ENCODE measurements at places on chromosomes 2 and 18.

GRCh38 chr2:124046332-124046731 lies 21.2 kb downstream of the CNTNAP5 start:
- no peak for DNase-seq

DNA sequence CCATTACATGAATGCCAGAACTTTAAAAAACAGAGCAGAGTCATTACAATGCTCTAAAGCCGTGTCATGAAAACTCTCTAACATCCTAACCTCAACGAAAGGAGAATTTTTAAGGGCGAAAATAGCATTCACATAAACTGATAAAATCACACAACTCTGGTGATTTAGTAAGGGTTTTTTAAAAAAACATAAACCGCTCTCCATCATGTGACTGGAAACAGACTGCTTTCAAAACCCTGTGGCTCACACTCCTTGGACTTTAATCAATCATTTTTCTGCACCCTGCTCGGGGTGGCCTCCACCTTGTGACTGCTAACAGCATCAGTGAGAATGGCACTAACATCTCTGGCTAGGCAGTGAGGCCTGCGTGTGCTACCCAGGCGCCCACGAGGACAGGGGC lies 12.1 kb downstream of the DOCK10 start:
- DNase-seq = no peak

- DNase-seq = no peak
Observed at GRCh38 chr18:27595113-27595838, 410.2 kb upstream of the CHST9 start.

- DNase-seq = no peak
Observed at GRCh38 chr2:219569041-219569440, 2.3 kb downstream of the OBSL1 start.

- DNase-seq = no peak
Observed at GRCh38 chr2:235898766-235899165, 269.4 kb downstream of the GBX2 start.

GRCh38 chr18:76368976-76369375 lies 126.1 kb downstream of the ZNF516 start:
- DNase-seq = no peak

DNA sequence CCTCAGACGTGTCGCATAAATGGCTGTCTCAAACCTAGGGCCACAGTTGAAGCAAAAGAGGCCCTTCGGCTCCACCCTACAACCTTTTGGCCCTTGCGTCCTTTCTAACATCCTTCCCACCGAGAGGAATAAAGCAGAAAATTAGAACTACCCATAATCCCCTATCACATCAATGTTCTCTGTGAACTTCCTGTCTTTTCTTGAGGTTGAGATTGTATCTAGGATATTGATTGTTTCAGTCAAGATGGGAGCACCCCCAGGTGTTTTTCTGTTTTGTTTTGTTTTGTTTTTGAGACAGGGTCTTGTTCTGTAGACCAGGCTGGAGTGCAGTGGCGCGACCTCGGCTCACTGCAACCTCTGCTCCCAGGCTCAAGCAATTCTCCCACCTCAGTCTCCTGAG lies 23.6 kb downstream of the INPP5D start:
- no peak for DNase-seq

- DNase-seq = no peak
Observed at GRCh38 chr2:70979626-70980025, 1.2 kb downstream of the ANKRD53 start.

- DNase-seq = no peak
Observed at GRCh38 chr2:224042191-224042696, 3.2 kb upstream of the SERPINE2 start.

- peak; percentile 89 for DNase-seq
Observed at GRCh38 chr2:170815746-170816503, 762 bp upstream of the GAD1 start.

DNA sequence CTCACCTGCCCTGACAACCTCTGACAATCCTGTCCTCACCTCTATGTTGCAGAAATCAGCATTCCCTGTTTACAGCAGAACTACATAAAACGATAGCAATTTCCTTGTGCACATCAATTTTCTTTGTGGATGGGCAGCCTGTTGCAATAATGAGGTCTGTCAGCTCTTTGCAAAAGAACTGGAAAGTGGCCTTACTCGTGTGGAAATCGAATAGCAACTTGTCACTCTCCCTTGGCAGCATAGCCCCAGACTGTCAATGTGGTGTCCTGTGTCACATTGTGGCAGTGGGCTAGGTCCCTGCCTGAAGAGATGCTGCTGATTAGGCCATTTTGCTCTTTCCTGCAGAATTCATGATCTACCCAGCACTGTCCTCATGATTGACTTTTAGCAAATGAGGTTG lies 531.9 kb downstream of the CCDC85A start:
- no peak for DNase-seq

DNA sequence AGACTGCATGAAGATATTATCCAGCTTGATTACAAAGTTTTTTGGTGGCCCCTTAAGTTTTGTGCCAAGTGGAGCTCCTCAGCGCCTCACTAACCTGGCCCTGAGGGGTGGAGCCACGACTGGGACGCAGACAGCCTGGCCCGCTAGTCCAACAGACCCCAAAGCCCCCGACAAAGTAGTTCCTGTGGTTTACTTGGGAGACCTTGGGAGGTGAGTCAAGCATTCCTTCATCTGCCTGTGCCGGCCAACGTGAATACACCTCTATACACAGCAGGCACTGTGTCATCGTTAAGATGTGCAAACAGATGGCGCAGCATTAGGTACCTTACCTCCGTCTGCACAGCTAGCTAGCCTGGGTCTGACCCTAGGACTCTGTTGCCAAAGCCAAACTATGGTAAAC lies 55.0 kb upstream of the LAMA1 start:
- DNase-seq = no peak

DNA sequence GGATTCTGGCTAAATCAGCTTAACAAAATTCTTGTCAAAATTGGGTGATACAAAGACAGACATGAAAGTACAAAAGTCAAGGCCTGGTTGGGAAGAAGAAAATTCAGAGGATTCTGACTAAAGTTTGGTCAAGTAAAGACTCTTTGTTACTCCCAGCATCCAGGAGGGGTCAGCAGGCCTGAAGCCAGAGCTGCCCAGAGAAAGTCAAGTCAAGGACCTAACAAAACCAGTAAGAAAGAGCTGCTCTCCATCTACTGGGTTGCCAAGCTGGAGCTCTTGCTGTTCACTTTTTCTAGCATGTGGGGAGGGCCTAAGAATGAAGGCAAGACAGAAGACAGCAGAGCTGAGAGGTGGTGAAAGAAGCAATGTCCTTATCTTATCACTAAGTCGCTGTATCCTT lies 143.3 kb downstream of the C1D start:
- no peak for DNase-seq

GRCh38 chr2:174967691-174968260 lies 37.4 kb downstream of the CHN1 start:
- DNase-seq = no peak

- DNase-seq = no peak
Observed at GRCh38 chr18:32961538-32961937, 188.7 kb upstream of the KLHL14 start.

GRCh38 chr18:71327850-71328249 lies 1039.0 kb downstream of the SOCS6 start:
- DNase-seq = no peak

DNA sequence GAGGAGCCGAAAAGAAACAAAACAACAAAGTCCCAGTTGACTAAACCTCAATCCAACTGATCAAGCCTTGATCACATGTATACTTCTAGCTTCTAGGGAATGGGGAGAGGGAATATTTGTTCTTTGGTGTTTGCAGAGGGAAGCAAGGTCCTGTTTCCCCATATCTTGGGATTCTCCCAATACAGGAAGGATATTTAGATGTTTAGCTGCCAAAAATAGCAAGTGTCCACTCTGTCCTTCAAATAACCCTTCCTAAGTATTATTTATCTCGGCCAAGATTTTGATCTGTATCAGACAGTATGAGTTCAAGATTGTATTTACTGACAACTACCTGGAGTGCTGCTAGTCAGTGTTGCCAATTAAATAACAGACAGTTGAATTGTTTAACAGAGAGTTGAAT lies 55.5 kb downstream of the TBR1 start:
- no peak for DNase-seq

DNA sequence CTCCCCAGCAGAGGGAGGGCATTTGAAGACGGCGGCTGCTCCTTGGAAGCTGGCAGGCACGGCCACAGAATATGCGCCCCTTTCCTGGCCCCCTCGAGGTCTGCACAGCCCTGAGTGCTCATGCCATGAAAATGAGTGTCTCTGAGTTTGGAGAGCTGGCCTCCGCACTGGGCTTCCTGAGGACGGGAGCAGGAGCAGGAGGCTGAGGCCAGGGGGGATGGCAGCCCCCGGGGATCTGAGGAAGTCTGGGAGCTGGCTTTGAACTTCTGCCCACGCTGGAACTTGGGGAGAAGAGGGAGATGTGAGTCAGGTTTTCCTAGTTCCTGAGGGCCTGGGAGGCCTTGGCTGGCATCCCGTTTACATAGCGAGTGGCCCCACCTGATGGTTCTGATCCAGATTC lies 47.0 kb downstream of the RRM2 start:
- peak; percentile 44 for DNase-seq

GRCh38 chr18:58584200-58585127 lies 44.4 kb downstream of the ALPK2 start:
- DNase-seq = no peak

DNA sequence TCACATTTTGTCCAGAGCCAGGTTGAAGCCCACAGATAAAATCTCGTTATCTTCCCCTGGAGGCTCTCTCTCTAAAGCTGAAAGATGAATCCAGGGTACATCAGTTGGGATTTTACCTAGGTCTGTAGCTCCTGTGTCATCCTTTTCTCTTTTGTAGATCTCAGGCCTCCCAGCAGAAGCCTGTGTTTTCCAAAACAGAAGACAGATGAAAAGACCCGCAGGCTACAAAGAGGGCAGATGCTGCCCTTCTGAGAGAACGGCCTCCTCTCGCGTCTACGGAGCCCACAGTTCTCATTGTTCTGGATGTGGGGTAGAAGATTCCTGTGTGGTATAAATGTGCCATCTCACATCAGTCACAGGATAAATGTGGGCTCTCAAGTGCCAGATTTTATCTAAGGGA lies 139.5 kb downstream of the SUCLG1 start:
- peak; percentile 12 for DNase-seq

DNA sequence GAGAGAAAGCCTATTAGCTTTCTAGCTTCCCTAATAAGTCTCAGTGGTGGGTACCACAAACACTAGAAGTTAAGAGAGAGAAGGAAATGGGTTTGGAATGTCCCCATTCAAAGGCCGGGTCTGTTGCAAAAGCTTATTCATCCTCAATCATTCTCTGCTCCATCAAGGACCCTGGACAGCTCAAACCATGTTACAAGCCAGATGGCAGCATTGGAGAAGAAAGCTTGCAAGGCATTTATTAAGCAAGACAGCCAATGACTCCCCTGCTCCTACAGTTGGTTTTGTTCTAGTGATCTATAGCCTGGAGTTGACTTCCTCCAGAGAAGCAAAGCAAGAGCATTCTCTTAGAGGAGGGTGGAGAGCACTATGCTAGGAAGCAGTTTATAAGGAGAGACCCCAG lies 86.9 kb upstream of the LMAN1 start:
- DNase-seq = no peak

- no peak for DNase-seq
Observed at GRCh38 chr2:174490051-174490450, 3.2 kb upstream of the GPR155 start.

GRCh38 chr2:28347596-28347995 lies 45.1 kb upstream of the FOSL2 start:
- DNase-seq = no peak

DNA sequence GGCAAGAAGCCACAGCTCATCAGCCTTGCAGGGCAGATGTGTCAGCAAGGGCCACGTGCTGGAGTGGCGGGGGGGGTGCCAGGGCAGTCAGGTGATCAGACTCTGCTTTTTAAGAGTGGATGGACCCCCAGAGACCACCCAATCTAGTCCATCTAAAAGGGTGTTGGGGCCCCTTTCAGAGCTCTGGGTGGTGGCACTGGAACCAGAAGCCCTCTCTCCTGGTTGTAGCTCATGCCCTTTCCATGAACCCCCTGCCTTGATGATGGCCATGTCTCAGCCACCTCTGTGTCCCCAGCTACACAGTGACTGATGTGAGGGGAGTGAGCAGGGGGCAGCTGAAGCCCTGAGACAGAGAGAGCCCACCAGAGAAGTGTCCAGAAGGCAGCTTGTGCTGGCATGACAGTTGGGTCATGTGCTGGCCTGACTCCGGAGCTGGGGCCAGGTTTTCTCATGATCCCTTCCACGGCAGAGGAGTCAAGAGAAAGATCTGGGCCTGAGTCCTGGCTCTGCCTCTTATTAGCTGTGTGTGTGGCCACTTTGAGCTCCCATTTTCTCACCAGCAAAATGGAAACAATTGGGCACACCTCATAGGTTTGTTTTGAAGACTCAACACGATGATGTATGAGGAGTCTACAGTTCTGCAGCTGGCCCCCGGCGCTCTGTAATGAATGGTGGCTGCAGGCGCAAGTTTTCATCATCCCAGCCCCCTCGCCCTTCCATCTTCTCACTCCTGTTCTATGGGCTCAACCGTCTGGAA lies 195.7 kb downstream of the ZFP36L2 start:
- no peak for DNase-seq

DNA sequence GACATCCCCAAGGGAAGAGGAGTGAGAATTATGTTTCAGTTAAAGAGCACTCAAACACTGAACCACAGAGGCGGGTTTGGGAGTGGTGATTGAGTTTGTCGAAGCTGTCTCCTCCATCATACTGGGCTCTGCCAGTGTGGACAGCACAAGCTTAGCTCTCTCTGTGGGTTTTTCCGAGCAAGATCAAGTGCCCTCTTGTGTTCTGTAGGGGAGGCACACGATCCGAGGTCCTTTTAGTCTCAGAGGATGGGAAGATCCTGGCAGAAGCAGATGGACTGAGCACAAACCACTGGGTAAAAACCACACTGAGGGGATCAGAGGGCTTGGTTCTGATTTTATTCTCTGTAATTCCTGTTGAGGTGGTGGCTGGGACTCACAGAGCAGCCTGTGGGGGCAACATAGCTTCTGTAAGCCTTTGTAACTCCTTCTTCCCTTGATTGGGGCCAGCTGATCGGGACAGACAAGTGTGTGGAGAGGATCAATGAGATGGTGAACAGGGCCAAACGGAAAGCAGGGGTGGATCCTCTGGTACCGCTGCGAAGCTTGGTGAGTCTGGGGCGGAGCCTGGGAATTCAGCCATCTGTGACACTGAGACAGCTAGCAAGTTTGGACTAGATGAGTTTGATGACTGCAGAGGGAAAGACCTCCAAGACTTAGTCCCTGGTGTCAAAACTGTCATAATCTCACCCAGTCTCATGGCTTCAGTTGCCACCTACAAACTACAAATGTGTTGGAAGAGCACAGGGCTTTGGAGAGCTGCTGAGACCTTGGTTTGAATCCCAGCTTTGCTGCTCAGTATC lies 2.0 kb downstream of the NAGK start:
- DNase-seq = peak; percentile 51

DNA sequence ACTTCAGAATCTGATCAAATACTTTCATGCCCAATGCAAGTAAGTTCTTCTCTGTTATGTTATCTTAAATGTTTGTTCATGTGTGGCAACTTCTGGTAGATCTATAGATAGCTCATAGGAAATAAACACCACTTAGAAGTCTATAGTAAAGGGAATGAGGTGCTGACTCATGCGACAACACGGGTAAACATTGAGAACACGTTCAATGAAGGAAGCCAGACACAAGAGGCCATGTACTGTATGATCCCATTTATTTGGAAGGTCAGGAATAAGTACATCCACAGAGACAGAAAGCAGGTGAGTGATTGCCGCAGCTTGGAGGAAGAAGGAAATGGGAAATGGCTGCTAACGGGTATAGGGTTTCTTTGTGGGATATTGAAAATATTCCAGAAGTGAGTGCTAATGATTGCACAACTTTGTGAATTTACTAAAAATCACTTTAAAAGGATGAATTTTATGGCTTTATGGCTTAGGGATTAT lies 95.4 kb downstream of the ITGB1BP1 start:
- no peak for DNase-seq

GRCh38 chr2:119821266-119821665 lies 61.5 kb downstream of the PTPN4 start:
- no peak for DNase-seq

GRCh38 chr2:45688479-45689298 lies 37.2 kb downstream of the PRKCE start:
- DNase-seq = no peak
